Left renal pelvis (tissue), 4 donors: ENCODE measurements at places on chromosomes 4 and X. TPM values are rescaled to one million over a fixed set of nuclear protein-coding genes. Genes with fewer than 3 reads are reported as not detected.

DNA sequence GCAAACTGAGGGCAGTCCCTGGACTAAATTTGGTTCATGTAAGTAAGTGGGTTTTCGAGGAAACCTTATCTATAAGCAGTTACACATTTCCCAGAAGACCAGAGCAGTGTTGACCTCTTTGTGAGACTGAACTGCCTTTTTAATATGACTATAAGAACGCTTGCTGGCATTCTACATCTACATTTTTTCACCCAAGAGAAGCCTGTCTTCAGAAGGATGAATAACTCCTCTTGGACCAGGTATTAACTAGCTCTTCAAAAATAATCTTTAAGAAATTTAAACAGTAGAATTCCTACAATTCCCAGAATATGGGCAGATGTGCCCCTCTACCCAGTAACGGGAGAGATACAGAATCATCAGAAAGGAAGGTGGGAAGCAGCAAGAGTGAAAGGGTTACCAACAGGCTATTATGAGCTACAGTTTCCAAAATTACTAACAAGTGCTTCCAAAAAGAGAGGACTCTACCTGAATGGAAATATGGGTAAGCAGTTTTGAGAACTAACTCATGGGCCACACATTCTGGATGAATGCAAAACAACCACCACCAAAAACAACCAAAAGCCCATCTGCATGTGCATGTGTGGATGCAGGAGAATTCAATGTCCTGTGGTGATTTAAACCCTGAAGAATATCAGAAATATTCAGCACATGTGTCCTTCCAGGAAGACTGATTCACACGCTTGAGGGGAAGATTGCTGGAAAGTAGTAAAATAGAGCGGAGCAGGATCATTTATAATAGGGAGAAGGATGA, 17.4 kb downstream of the BBS12 start:
- no peak for DNase-seq

DNA sequence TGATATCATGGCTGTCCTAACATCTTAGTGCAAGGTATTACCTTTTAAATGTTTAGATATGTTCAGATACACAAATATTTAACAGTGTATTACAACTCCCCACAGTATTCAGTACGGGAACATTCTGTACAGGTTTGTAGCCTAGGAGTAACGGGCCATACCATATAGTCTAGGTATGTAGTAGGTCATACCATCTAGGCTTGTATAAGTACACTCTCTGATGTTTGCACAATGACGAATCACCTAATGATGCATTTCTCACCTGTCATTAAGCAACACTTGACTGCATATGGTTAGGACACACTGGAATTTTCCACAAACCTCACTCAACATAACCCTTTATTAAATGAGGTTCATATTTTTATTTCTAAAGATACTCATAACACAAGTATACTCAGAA, 67.7 kb downstream of the THOC2 start:
- no peak for DNase-seq

The ZCCHC18 gene
- 6.2 TPM for polyA plus RNA-seq

DNA sequence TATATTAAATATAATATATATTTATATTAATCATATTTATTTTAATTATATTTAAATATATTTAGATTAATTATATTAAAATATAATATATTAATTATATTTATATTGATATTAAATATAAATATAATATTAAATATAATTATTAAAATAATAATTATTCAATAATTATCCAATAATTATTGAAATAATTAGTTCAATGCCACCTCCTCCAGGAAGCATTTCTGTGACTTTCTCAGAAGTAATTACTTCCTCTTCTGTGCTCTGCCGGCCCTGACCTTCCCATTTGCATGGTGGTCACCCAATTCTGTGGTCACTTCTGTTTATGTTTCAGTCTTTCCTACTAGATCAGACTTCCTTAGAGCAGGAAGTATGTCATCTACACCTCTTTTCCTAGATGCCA, 45.8 kb downstream of the EVC2 start:
- DNase-seq: no peak

The HSFX1 gene
- polyA plus RNA-seq: 2.5 TPM

GRCh38 chrX:10015723-10016518, 48.8 kb downstream of the CLDN34 start:
- no peak for DNase-seq

The SYN1 gene
- polyA plus RNA-seq: 4.2 TPM

- no peak for DNase-seq
These were observed 5.0 kb downstream of the SPON2 start for GRCh38 chr4:1167244-1167949.

The EPHA5 gene
- polyA plus RNA-seq: 0.80 TPM

DNA sequence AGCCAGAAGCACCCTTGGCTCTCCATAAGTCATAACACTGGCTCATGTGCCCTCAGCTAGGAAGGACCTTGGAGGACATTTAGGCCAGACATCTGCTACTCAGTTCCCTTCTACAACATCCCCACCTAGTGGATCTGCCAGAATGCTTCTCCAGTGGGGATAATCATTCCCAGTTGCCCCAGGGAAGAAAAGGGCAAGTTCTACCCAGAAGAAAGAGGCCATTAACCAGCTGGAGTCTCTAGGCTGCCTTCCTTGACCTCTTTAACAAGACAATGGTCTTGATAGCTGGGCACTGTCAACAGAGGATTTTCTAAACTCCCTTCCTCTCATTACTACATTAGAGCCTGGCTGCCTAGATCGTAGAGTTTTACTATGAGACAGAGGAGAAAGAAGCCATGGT, 42.0 kb downstream of the LGI2 start:
- no peak for DNase-seq

GRCh38 chrX:68086709-68087108, 346.6 kb downstream of the OPHN1 start:
- no peak for DNase-seq

DNA sequence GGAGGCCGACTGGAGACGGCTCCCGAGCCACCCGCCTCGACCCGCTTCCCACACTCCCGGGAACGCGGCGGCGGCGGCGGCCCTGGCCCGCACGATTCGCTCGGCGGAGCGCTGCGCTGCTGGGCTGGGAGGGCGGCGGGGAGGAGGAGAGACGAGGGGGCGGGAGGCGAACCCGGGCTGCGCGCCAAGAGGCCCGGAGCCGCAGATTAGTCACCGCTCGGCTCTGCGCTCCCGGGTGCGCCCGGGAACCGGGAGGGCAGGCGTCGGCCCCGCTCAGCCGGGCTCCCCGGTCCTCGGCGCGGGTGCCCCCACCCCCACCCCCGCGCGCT, 11.2 kb upstream of the BCOR start:
- no peak for DNase-seq

DNA sequence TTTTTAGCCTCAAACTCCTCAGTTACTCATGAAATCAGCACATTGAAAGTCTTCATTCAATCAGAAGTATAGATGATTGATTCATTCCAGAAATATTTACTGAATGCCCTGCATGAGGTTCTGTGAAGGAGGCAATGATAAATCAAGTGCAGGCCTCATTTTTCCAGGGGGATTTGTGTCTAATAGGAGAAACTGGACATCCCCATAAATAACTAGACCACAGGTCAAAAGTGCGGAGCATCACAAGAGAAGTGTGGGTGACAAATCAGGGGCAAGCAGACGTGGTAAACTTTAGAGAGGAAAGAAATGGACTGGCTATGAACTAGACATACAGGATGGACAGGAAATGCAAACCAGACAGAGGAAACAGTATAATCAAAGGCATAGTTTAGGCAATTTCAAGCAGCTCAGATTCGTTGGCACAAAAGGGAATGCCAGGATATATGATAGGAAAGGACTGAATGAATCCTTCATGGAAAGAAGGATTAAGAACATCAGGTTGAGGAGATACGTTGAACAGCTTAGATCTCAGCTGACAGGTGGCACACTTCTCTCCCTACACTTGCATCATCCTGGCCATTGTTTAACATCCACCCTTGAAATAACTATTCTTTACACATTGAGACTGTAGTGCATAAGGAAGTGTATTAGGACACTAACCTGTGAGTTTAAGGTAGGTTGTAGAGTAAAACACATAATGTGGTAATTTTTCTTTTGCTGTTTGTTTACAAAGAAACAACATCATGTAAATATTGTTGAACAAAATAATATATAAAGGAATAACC, 69.6 kb upstream of the RASGEF1B start:
- no peak for DNase-seq

DNA sequence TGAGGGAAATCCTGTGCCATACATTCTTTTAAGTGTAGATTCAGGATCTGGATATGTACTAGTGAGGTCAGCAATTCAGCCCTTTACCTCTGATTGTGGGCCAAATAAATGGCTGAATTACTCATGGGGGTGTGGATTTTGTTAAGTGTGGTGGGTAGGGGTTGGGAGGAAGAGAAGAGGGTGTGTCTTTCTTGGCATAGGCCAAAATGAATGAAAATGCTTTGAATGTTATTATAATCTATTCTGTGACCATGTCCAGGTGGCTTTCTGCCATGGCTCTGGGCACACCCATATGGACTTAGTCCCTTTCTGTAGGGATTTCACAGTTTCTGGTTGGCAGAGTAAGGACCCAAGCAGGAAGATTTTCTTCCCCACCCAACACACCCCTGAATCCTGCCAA, 244.3 kb downstream of the CBR4 start:
- no peak for DNase-seq

- DNase-seq: no peak
These were observed 2102.3 kb upstream of the AGA start for GRCh38 chr4:179544496-179544895.

The NDST4 gene
- 5.0 TPM for polyA plus RNA-seq

- DNase-seq: no peak
These were observed 107.8 kb downstream of the GATB start for GRCh38 chr4:151652841-151653547.

GRCh38 chr4:680928-681645, 6.7 kb downstream of the MYL5 start:
- no peak for DNase-seq

GRCh38 chrX:53421772-53422085, 725 bp downstream of the SMC1A start:
- DNase-seq: no peak

DNA sequence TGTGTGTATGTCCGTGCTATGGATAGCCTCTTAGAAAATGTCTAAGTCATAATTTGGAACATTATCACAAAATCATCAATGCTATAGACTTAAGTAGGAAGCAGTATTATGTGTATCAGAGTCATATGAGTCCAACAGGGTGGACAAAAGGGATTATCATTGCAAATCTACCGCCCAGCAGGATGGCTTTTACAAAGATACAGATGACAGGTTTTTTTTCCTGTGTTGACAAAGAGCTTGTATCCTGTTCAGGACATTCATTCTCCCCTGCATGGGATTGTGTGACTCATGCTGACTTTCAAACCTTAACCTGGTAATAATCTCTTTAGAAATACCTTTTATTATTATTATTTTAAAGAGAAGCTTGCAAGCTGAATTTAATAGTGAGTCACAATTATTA, 310.3 kb upstream of the GNPDA2 start:
- no peak for DNase-seq

The PRRG3 gene
- polyA plus RNA-seq: 20.4 TPM

GRCh38 chr4:122788935-122789334, 37.7 kb upstream of the FGF2 start:
- DNase-seq: no peak

GRCh38 chr4:106615410-106615945, 246.9 kb upstream of the GIMD1 start:
- DNase-seq: no peak
